ENCODE measurements at places on chromosomes 6 and 20.
A peak's percentile ranks its signal among the peaks of the same experiment; 100 is the strongest.

- DNase-seq = no peak
Observed at GRCh38 chr6:116419069-116419786, 41.9 kb upstream of the CALHM6 start.

DNA sequence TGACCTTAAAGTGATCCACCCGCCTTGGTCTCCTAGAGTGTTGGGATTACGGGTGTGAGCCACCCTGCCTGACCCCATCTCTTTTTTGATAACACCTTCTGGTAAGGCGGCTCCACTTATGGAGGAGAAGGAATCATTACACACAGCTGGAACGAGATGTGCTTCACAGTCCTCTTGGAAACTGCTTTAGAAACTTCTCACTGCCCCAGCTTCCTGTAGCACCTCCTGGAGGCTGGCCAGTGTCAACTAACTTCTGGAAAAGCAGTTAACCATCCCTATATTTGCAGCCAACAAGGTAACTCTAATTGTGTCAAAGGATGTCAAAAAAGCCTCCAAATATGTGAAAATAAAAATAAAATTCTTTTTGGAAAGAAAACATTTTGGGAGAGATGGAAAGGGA lies 48.8 kb upstream of the BCLAF1 start:
- DNase-seq = no peak

- DNase-seq = no peak
Observed at GRCh38 chr20:21303872-21304586, 898 bp downstream of the XRN2 start.

- no peak for DNase-seq
Observed at GRCh38 chr20:53003420-53004154, 31.4 kb downstream of the TSHZ2 start.

GRCh38 chr6:151068761-151069312 lies 170.9 kb upstream of the AKAP12 start:
- DNase-seq = no peak

GRCh38 chr6:54320871-54321270 lies 12.6 kb downstream of the TINAG start:
- DNase-seq = no peak

- DNase-seq = no peak
Observed at GRCh38 chr6:102520966-102521365, 1127.5 kb downstream of the GRIK2 start.

DNA sequence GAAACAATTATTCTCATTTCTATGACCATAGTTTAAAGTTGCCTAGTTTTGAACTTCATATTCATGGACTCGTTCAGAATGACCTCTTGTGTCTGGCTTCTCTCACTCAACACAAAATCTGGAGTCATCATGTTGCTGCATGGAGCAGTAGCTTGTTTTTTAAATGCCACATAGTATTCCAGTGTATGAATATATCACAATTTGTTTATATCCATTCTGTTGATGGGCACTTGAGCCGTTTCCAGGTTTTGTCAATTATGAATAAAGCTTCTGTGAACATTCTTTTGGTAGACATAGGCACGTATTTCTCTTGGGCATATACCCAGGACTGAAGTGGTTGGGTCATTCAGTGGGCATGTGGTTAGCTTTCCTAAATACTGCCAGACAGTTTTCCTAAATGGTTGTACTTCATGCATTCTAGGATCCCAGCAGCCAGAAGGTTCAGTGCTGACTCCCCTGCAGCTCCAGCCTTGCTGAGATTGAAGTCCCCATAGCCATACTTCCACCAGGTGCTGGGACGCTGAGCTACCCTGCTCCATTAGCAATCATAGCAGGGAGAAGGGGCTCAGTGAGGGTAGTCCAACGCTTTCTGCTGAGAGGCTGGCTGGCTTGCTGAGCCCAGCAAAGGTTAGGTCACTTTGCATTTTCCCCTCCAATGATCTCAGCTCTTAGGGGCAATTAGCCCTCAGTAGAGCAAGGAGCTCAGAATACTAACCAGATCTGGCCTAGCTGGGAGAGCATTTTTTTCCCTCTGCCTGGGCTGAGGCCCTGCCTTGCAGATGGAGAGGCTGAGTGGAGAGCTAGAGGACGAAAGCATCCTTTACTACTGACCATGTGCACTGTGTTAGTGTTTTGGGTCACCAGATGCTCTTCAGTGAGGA lies 35.7 kb upstream of the CTNNBL1 start:
- no peak for DNase-seq

- DNase-seq = peak; percentile 24
Observed at GRCh38 chr6:151101161-151101815, 138.5 kb upstream of the AKAP12 start.

- no peak for DNase-seq
Observed at GRCh38 chr20:38331814-38332213, 14.5 kb upstream of the LBP start.

All from heart right ventricle (tissue), 16 donors.